Activated naive CD8-positive, alpha-beta T cell treated with anti-CD3 and anti-CD28 coated beads, Interleukin-2, amount 50 U/mL, for 24 hours (primary cell): ENCODE measurements at places on chromosomes 12 and 14.

GRCh38 chr12:125861299-125862281 is 796.4 kb downstream of the AACS start:
- peaks cover 4% of the 10 kb centered on the region for H3K36me3 ChIP-seq
- H3K27ac ChIP-seq: no peak overlapping the region
- DNase-seq: no peak
- peaks cover 5% of the 10 kb centered on the region for H3K27me3 ChIP-seq

DNA sequence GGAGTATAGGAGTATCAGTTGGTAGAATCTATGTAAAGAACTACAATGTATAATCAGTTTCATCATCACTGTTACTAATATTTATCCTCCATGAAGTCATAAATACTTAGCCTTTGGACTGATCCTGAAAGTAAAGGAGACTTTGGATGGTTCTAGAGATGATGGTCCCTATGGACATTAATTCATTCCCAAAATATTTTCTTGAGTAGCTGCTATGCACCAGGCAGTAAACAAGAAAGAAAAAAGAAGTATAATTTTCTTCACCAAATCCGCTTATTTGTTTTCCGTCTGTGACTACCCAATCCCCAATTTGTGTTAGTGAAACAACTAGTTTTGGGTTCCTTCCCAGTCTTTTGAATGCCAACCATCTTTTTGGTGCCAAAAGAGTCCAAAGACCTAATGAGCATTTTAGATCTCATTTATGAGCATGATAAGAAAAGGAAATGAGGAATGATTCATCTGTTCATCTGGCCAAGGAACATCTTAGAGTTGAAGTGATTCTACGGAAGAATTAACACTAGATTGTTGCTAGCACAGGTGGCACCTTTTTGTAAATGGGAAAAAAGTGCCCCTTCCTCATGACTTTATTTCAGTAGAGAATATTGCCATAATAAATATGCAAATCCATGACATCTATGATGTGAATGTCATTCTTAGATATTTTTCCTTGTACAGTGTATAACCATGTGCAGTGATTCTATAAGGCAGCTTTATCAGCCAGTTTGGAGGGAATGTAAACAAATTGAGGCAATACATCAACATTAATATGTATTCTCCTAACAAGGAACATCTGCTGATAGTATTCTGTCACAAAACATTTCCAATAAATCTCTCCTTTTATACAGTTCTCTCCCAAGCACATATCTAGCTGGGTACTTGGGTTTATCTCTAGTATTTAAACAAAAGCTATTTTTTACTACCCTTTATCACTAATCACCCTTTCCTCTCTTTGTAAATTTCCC is 85.1 kb upstream of the CCDC91 start:
- no peaks in the 10 kb centered on the region for H3K36me3 ChIP-seq
- no peaks in the 10 kb centered on the region for H3K27me3 ChIP-seq
- H3K4me1 ChIP-seq: peaks cover 17% of the 10 kb centered on the region
- no peak overlapping the region for H3K27ac ChIP-seq

GRCh38 chr14:101506211-101506925 is 54.9 kb upstream of the DIO3 start:
- no peak overlapping the region for H3K27ac ChIP-seq
- no peaks in the 10 kb centered on the region for H3K36me3 ChIP-seq
- H3K4me1 ChIP-seq: no peaks in the 10 kb centered on the region
- H3K27me3 ChIP-seq: no peaks in the 10 kb centered on the region

DNA sequence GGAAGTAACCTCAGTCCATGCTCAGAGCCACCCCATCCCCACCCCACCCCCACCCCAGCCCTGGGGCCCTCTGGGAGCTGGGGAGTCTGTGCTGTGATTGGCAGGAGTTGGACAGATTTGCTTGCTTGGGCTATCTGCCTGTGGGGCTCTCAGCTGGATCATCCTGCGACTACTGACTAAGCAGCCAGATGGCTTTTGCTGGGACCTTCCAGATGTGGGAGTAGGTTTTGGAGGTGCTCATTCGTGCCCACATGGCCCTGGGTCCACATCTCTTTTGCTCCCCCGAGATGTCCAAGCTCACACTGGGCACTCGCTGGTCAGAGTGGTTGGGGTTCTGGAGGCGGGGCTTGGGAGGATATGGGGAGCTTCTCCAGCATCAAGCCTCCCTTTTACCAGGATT is 138.9 kb downstream of the TSPAN9 start:
- H3K27ac ChIP-seq: no peak overlapping the region
- no peak overlapping the region for H3K4me3 ChIP-seq
- H3K36me3 ChIP-seq: no peaks in the 10 kb centered on the region
- DNase-seq: no peak
- H3K27me3 ChIP-seq: no peaks in the 10 kb centered on the region

DNA sequence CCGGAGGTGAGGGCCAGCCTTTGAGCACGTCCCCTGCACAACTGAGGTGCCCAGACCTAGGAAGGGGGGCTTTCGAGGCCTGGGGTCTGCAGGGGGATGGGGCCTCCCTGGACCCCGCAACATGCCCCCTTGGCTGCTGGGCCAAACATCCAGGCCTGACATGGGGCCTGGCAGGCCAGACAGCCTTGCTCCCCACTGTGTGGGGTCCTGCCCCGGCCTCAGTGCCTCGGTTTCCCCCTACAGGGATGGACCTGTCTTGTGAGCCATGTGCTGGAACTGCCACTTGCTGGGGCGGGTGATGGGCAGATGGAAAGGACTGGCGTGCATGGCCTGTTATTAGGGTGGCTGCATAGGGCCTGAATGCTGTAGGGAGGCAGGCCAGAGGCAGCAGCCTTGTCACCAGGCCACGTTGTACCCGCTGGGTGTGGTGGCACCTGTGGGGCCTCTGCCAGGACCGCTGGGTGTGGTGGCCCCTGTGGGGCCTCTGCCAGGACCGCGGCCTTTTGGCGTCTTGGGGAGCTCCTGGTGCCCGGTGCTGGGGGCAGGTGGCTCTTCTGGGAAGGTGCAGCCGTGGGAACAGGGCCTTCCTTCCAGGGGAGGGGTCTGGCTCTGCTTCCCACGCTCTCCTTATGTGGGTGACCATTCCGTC is 20.4 kb downstream of the ASPG start:
- H3K27me3 ChIP-seq: no peaks in the 10 kb centered on the region
- no peak for DNase-seq
- H3K4me3 ChIP-seq: no peak overlapping the region
- no peaks in the 10 kb centered on the region for H3K36me3 ChIP-seq
- H3K27ac ChIP-seq: no peak overlapping the region
- no peaks in the 10 kb centered on the region for H3K4me1 ChIP-seq

GRCh38 chr14:78863143-78863542 is 693.0 kb downstream of the NRXN3 start:
- H3K4me3 ChIP-seq: no peak overlapping the region
- H3K36me3 ChIP-seq: no peaks in the 10 kb centered on the region
- peak; percentile 19 for DNase-seq
- H3K27ac ChIP-seq: no peak overlapping the region
- no peaks in the 10 kb centered on the region for H3K4me1 ChIP-seq

DNA sequence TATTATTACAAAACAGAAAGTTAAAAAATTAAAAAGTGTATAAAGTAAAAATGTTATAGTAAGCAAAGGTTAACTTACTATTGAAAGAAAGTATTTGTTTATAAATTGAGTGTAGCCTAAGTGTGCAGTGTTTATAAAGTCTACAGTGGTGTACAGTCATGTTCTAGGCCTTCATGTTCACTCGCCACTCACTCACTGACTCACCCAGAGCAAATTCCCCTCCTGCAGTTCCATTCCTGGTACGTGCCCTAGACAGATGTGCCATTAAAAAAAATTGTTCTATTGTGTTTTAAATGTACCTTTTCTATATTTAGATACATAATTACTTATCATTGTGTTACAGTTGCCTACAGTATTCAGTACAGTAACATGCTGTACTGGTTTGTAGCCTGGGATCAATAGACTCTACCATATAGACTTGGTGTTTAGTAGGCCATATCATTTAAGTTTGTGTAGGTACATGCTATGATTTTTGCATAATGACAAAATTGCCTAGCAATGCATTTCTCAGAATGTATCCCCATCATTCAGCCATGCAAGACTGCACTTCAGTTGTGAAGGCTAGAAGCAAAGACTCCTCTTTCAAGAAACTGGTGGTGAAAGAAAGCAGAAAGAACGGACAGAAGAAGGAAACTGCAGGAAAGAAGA is 100.6 kb downstream of the DACT1 start:
- H3K27me3 ChIP-seq: peaks cover 7% of the 10 kb centered on the region
- H3K27ac ChIP-seq: no peak overlapping the region
- no peak for DNase-seq
- no peaks in the 10 kb centered on the region for H3K36me3 ChIP-seq

DNA sequence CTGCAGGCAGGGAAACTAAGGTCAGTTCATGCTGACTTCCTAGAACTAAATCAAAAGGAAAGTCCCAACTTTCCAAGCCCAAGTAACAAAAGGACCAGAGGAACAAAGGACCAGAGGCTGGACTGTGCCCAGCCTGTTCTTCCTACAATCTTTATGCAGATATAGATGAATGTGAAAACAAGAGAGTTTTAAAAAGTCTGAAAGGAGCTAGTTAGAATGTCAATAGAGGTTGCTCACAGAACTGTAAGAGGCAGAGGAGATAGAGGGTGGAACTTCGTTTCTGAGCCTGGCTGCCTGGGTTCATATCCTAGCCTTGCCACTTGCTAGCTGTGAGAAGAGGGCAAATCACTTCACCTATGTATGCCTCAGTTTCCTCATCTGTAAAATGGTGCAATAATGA is 30.0 kb upstream of the CCDC63 start:
- peaks cover 9% of the 10 kb centered on the region for H3K27me3 ChIP-seq
- DNase-seq: no peak
- H3K4me1 ChIP-seq: no peaks in the 10 kb centered on the region
- H3K4me3 ChIP-seq: no peak overlapping the region
- H3K27ac ChIP-seq: no peak overlapping the region

DNA sequence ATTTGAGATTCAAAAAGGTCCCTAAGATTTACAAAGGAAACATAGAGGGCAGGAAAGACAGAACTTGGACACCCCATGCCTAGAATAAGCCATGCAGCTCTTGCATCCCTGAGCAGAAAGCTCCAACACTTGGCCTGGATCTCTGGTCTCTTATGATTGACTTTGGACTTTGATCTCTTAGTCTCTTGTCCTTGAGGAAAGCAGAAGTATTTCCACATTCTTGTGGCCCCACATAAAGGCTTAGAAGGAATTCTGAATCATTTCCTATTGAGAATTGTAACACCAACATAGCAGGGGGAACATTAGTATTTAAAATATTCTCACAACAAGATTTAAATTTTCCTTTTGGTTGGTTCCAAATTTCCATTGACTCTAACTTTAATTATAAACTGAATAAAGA is 283.7 kb upstream of the PRKD1 start:
- H3K27me3 ChIP-seq: no peaks in the 10 kb centered on the region
- no peak overlapping the region for H3K4me3 ChIP-seq
- H3K27ac ChIP-seq: no peak overlapping the region
- no peaks in the 10 kb centered on the region for H3K36me3 ChIP-seq

- no peak overlapping the region for H3K27ac ChIP-seq
- no peaks in the 10 kb centered on the region for H3K36me3 ChIP-seq
- DNase-seq: no peak
- H3K4me1 ChIP-seq: peaks cover 2% of the 10 kb centered on the region
- peaks cover 26% of the 10 kb centered on the region for H3K27me3 ChIP-seq
Observed at GRCh38 chr14:94113490-94113889, 3.0 kb downstream of the IFI27 start.
